ENCODE measurements at places on chromosomes 5 and 9.

DNA sequence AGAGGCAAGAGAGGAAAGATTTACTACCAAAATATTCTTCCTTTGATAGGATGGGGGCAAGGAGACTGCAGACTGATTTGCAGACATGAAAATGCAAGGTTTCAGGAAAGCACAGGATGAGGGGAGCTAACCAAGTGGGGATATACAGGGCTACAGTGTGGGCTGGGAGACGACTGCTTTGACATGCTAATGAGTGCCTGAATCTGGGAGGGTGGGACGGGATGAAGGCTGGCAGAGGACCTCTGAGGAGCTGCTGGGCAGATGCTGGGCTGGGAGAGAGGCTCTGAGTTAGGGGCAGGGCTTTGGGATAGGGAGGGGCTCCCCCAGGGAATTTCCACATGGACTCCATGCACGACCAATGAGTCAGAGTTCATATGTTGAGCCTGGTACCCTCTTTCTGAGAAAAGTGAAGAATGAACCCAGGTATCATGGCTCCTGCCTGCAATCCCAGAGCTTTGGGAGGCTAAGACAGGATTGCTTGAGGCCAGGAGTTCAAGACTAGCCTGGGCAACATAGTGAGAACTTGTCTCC is 4.9 kb upstream of the CPLX2 start:
- no peak for DNase-seq

DNA sequence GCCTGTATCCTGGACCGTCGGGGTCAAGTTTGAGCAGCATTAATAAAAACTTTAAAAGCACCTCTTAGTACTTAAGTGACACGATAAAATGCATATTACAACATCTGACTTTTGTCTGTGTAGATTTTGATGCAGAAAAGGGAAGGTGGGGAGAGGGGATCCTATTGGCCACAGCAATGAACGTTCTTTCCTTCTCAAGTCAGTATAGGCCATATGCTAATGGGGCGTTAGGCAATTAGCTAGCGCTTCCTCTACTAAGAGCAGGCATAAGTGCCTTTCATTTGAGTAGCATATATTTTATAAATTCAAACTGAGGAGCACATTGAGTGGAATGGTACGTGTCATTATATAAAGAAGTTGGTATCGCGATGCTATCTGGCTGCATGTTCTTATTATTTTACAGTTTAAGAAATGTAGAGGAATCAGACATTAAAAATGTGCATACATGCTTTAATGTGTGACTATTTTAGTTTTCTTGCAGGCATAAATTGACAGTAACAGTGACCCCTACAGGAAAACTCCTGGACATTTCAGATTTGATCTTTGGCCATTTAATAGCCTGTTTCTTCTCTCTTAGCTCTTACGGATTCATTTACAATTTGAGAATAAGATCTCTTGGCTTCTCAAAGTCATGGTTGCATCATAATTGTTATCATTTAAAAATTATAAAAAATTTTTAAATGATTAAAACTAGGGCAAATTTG is 1.1 kb upstream of the GNA14 start:
- no peak for DNase-seq

DNA sequence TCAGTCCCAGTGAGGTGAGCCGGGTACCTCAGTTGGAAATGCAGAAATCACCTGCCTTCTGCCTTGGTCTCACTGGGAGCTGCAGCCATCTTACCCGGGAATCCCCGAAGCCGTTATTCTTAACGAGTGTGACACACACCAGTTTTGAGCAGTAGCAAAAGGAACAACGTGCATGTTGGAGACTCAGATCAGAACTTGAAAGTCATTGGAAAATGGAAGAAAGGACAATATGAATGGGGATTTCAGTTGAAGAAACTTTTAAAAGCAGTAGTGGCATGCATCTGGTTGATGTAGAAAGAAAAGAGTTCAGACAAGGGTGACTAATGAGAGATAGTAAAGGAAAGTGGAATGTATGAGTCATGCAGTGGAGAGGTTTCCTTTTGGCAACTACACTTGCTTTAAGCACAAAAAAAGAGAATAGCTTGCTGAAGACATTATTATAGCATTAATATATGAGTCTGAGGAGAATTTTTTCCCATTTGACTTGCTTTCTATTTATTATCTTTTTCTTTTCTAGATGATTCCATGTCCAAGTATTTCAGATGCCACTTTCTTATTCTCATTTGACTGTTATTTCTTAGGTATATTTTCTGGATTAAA is 44.4 kb upstream of the ANKDD1B start:
- DNase-seq = no peak

- no peak for DNase-seq
Observed at GRCh38 chr5:171798418-171798817, 12.8 kb downstream of the SMIM23 start.

DNA sequence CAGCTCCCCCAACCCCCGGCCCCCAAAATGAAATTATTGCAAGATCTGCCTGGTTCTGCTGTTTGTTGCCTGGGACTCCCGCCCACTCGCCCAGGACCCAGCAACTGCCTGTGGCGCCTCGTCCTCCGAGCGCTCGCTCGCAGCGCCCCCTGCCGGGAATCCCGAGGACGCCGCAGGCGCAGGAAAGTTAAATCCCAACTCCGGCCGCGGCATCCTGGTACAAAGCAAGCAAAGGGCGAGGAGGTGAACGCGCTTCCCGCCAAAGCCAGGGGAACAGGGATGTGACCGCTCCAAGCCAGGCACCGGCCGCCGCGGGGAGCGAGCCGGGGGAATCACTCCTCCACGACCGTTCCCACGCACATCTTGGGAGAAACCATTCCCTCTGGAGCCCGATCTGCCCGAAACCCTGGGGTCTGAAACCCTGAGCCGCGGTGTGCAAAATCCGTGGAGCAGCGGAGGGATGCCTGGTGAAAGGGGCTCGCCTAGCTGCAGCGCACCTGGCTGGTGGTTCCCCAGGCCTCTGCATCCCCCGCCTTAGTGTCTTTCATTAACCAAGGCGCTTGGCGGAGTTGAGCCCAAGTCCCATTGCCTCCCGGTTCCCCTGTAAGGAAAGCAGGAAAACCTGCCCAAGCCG is 1.3 kb downstream of the SEMA5A start:
- no peak for DNase-seq

DNA sequence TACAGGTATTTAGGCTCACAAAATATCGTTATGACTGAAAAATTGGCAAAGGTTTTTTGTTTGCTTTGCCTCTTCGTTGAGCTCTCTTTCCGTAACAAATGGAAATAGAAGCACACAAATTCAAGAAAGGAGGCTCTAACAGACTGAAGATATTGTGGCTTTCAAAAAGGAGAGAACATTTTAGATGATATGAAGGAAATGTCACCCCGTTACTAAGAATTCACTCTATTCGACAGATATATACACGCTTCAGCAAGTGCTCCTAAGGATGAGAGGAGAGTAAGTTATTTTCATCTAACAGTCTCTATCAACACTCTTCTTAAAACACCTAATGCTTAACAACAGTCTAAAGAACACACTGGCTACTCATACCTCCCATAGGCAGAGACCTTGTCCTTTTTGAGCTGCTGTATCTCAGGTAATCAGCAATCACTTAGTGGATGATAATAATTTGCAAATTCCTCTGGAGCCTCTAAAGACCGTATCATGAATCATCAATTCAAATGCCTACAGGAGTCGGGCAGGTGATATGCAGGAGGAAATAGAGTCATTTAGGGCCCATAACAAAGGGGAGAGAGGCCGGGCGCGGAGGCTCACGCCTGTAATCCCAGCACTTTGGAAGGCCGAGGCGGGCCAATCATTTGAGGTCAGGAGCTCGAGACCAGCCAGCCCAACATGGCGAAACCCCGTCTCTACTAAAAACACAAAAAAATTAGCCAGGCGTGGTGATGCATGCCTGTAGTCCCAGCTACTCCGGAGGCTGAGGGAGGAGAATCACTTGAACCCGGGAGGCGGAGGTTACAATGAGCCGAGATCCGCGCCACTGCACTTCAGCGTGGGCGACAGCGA is 1.4 kb upstream of the HSDL2 start:
- DNase-seq = no peak

DNA sequence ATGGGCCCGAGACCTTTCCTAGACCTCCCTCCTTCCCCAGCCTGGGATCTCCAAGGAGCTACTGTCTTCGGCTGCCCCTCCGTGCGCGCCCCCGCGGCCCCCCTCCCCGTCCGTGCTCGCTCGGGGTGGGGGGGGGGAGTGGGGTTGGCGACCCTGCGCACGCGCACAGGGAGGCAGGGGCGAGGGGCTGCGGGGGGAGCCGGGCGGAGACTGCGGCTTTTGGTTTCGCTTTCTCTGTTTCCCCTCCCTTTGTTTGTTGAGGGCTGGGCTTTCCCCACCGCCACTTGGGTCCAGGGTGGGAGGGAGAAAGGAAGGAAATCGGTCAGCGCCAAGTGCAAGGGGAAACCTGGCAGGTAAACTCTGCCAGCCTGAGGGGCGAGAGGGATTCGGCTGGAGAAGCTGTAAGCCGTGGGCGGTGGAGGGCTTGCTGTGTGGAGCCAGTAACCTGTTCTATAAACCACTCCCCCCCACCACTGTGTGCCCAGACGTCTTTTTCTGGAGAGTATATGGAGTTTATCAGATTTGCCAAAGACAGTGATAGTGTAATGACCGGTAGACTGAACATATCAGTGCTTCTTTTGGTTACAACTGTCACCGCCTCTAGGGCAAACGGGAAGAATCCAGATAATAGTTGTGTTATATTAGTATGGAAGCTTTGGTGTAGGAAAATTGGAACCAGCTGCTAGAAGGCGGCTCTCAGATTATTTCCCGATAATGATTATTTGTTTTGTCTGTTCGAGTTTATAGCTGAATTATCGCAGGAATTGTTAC is 684 bp downstream of the DNAJA1 start:
- DNase-seq = peak; percentile 63

- DNase-seq = no peak
Observed at GRCh38 chr5:138594305-138595058, 19.3 kb upstream of the HSPA9 start.

DNA sequence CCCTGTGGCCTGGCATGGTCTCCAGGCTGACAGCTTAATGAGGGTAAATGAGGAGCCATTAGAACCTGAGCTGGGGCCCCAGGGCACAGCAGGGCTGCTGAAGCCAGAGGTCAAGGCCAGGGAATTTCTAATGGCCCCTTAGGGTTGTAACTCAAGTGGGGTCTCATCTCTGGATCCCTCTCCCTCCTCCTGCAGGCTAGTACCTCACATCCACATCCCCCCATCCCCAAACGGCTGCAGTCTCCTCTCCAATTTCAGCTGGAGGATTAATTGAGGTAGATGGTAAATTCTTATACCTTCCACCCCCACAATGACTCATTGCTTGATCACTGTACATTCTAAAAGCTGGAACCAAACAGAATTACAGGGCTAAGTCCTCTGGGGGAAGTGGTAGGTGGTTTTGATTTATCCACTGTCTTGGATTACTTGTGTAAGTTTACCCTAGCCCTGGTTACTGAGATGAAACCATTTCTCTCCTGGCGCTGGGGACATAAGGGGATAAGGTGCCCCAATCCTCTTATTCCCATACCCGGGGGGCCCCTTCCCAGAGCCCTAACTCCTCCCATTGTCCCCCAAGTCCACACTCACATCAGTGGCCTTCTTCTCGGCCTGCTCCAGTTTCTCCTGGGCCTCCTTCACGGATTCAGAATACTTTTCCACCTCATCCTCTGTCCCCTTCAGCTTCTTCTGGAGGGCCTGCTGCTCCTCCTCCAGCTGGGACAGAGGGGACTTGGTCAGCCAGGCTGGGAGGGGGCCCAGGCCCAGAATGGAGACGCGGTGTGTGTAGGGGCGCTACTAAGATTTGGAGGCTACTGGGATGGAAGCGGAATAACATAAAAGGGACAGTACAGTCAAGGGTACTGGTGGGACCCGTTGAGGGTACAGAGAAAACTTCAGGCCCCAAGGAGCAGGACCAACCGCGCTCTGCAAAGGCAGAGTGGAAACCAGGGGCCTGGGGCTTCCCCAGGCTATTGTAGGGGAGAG is 875 bp downstream of the TPM2 start:
- DNase-seq = no peak

GRCh38 chr5:149195337-149195887 is 54.1 kb downstream of the ABLIM3 start:
- no peak for DNase-seq

DNA sequence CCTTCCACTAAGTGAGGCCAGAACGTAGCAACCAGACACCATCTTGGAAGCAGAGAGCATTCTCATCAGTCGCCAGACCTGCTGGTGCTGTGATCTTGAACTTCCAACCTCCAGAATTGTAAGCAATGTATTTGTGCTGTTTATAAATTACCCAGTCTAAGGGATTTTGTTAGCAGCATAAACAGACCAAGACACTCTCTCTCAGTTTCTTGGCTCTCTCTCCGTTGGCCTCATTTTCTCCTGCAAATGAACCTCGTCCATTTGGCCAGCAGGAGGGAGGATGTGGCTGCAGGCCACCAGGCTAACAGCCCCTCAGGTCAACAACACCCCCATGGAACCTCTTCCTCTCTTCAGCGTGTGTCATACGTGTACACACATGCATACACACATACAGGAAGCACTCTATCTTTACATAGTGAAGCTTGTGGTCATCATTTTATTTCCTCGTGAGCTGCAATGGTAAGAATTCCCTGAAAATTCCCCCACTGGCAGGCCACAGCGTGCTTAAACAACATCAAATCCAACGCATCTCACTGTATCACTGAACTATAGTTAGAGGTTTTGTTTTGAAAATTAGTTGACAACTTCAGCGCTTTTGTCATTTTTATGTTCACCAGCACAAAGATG is 62.8 kb upstream of the PPP1R26 start:
- DNase-seq = no peak

DNA sequence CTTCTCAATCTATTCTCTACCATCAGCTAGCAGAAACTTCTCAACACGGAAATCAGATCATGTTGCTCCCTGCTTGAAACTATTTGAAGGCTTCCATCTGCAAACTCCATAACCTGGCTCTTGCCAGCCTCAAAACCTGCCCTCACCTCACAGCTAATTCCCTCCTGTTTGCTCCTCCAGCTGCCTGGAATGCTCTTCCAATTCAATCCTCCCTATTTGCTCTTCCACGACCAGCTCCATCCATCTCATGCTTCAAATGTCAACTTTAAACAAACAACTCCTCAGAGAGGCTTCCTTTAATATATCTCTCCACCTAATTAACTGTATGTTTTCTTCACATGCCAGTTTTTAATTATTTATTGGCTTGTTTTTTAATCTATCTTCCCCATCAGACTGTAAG is 1.5 kb downstream of the PLAA start:
- no peak for DNase-seq

GRCh38 chr5:96012399-96012798 is 50.7 kb upstream of the ELL2 start:
- DNase-seq = no peak

All from T-cell (primary cell).